ENCODE measurements at places on chromosomes 7 and 10.

DNA sequence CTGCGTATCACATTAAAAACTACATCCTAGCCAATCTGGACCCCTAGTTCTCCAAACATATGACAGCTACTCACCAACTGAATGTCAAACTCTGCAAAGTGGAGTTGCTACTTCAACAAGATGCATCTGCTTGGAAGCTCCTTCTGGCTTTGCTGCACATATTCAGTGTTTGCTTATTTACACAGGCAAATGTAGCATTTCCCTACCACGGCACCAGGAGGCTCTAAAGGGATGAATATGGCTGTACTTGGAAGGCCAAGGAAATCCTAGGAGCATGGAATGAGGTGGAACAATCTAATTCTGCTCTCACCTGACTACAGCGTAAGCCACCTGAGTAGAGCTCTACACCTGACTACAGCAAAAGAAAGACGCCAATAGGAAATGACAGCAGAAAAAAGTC is 39.7 kb downstream of the MTPAP start:
- DNase-seq = no peak

- no peak for DNase-seq
Observed at GRCh38 chr7:105851064-105851463, 25.3 kb downstream of the ATXN7L1 start.

DNA sequence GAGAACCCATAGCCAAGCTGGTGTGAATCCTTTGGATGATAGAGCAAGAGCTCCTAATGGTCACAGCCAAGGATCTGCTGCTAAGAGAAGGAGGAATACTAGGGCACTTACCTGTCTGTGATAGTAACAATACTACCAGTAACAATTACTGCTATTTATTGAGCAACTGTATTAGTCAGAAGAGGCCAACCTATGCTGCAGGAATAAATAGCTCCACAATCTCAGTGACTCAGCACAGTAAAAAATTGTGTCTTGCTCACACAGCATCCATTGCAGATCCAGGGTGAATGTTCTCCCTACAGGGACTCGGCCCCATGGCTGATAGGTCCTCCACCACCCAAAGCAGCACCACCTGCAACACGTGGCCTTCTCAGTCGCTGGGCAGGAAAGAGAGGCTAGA is 257.6 kb upstream of the ZMIZ1 start:
- no peak for DNase-seq

DNA sequence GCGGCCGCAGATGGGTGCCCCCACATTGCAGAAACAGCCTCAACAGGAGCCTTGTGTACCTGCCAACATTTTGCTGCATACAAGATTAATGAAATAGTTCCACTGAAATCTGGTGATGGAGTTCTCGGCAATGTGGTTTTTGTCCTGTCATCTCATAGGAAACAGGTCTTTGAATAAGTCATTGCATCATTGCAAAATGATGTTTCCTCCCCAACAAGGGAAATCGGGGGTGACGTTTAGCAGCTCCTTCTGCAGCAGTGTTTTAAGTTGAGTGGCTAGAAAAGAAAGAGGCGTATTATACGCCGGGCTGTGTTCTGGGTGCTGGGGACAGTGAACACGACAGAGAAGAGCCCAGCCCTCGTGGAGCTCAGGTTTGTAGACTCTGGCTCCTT is 177.0 kb downstream of the PRKAG2 start:
- no peak for DNase-seq

GRCh38 chr10:92740762-92741161 is 51.0 kb downstream of the HHEX start:
- no peak for DNase-seq

DNA sequence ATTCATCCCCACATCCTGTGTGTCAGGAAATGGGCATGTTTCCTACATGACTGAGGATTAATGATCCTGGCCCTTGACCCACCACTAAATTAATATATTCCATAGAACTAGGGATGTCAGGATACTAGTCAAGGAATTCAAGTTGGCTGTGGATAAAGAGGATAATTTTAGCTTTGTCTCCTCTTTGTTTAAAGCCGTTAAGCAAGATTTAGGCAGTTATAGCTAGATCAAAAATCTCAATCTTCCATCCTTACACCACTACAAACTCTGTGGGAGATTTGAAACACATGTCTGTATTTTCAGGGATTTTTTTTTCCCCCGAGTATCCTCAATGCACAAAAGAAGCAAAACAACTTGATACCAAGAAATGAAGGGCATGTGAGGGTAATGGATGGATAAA is 417.1 kb downstream of the MAGI2 start:
- DNase-seq = no peak

- no peak for DNase-seq
Observed at GRCh38 chr7:38282081-38282480, 8.6 kb upstream of the TARP start.

DNA sequence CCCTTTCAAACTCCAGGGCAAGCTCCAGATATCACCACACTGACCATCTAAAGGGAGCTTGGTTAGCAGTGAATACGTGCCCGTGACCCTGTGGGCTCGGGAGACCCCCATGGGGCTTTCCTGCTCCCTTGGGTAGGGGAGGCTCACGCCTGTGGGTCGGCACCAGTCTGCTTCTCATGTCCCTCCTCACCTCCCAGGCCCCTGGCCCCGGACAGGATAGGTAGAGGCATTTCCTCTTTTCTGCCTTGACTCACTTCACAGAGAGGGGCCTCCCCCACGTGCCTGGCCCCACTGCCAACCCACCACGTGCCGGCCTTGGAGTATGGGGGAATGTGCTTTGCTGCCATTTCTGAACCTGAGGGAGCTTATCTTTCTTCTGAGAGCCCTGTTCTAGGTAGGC is 131.3 kb upstream of the FAM20C start:
- DNase-seq = no peak

- no peak for DNase-seq
Observed at GRCh38 chr10:77247031-77247990, 390.3 kb downstream of the KCNMA1 start.

DNA sequence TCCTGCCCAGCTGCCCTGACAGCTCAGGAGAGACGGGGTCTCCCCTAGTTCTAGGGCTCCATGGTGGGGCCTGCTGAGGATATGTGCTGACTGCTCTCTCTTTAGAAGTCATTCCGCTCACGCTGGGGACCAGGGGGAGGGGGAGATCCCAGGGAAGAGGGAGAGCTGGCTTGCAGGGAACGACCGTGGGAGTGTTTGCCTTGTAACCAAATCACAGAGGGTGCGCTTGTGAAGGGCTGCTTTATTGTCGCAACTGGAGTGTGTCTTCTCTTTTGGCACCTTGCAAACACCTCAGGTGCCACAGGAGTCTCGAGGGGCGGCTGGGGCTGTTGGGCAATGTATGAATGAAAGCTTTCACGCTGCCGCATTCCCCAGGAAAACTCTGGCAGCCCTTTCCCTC is 531.3 kb upstream of the MKI67 start:
- DNase-seq = no peak

DNA sequence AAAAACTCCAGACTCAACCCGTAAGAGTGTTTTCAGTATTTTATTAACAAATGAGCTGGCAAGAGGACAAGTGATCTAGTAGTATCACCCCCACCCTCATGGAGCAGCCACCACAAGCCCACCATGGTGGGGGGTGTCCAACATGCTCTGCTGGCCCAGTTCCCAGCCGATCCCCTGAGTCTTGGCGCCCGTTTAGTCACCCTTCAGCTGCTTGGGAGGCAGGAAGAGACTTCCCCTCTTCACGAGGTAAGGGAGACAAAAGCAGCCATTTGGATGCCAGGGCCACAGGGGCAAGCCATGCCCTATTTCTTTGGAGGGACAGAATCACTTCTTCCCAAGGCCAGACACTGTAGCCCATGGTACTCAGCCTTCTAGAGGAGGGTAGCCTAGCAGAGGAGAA is 54.1 kb downstream of the NOD1 start:
- DNase-seq = no peak

GRCh38 chr10:87847550-87847949 is 15.8 kb downstream of the KLLN start:
- no peak for DNase-seq

- no peak for DNase-seq
Observed at GRCh38 chr7:156419782-156420181, 220.8 kb upstream of the RNF32 start.

GRCh38 chr10:106929291-106929895 is 235.1 kb downstream of the SORCS1 start:
- no peak for DNase-seq

GRCh38 chr10:108469940-108470339 is 1305.4 kb upstream of the SORCS1 start:
- no peak for DNase-seq

GRCh38 chr10:21326594-21327288 is 198.7 kb downstream of the SKIDA1 start:
- DNase-seq = no peak

DNA sequence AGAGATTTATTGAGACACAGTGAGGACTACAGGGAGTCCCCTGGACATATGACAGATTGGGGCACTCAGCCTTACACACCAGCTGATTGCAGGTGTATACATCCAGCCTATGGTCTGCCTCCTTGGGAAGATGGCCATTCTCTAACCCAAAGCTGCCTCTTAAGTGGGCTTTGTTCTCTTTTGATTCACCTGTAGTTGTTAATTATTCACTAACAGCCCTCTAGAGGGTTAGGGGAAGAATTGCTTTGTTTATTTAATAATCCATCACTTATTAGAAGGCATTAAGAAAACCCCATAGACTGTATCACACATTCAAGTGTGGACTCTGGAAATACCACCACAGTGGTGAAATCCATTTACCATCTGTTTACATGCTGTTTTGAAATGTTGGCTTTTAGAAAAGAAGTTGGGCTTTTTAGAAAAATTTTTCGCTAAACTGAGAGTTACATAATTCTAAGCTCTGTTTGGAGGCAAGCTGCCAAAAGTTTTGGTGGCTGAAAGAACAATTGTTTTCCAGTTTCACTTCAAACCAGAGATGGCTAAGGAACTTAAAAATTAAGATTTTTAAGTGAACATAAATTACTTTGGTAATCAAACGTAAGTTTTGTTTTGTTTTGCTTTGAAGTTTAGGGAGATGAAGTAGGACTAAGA is 379.1 kb downstream of the ADRA2A start:
- DNase-seq = no peak
